ENCODE measurements at places on chromosomes 3 and 15.

DNA sequence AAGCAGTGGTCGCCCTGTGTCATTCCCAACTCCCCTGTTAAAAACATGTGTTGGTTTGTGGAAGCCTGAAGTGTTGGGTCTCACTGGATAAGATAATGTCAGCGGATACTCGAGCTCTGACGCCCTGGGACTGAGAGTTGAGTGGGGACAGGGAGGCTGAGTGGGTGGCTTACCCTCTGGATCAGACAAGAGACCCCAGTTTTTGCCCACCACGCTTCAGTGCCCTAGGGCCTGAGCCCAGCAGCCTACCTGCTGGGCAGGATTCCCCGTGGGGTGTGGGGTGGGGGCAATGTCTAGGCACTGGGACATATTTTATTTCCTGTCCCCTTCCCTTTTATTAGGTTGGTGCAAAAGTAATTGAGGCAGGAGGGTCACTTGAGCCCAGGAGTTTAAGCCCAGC is 75.0 kb downstream of the SMAD6 start:
- no peak for DNase-seq

GRCh38 chr15:63023351-63023945 is 19.1 kb upstream of the TPM1 start:
- no peak for DNase-seq

GRCh38 chr3:160686955-160687535 is 10.1 kb downstream of the ARL14 start:
- no peak for DNase-seq

DNA sequence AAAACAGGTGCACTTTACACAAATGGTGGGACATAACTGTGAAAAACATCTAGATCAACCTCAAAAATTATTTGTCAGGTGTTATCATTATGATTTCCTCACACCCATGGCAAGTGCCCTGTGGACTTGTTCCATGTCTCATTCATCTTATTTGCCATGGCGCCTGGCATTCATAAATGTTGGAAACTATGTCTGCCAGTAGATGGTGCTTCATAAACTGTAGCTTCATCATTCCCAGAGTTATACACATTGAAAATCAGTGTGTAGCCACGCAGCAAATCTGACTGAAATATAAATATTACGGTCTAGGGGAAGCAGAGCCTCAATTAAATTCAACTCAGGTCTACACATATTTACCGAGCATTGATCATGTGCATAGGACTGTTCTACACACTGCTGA is 90.7 kb downstream of the IMPG2 start:
- DNase-seq = no peak

GRCh38 chr3:23592961-23593931 is 212.5 kb upstream of the UBE2E1 start:
- DNase-seq = no peak

GRCh38 chr3:172321035-172321434 is 127.2 kb downstream of the GHSR start:
- no peak for DNase-seq

GRCh38 chr3:16836505-16837237 is 48.1 kb upstream of the PLCL2 start:
- no peak for DNase-seq

DNA sequence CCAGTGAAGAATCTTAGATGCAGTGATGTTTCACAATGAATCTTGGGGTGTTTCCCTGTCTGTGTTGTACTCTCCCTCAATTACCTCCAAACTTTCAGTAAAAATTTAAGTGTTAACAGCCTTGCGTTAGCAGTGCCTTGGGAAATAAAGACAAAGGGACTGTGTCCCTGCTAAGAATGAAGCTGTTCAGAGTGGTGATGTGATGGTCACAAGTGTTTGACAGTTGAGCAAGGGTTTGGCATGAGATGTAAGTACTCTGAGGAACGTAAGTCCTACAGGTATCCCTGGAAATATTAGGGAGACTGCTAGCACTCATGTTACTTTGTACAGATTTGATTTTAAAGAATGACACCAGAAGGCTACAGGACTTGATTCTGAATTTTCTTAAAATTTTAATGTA is 304.3 kb upstream of the DPH6 start:
- DNase-seq = no peak

- DNase-seq = no peak
Observed at GRCh38 chr15:90643301-90643632, 73.9 kb upstream of the BLM start.

- DNase-seq = no peak
Observed at GRCh38 chr3:111963424-111963823, 15.4 kb upstream of the ABHD10 start.

DNA sequence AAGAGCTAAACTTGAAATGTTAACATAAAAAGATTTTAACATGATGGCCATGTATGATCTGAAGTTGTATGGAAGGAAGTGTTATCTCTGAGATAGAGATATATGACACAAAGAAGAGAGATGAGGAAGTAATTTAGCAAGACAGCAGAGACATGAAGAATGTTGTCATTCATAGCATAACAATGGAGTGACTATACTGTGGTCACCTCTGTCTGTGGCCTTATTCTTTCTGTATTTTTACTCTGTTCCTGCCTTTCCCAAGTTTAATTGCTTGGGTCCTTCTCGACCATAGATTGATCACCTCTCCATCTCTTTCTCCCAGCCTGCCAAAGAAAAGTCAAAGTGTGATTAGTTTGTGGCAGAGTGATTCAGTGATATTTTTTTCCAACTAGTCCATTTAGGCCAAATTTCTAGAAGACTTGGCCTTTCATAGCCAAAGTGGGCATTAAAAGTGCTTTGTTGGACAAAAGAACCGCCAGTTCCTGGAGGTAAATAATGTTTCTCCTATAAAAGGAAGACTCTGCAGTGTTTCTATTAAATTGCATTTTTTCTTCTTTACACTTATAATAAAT is 711.9 kb downstream of the CADM2 start:
- no peak for DNase-seq
